ENCODE measurements at places on chromosomes 3 and 15.

DNA sequence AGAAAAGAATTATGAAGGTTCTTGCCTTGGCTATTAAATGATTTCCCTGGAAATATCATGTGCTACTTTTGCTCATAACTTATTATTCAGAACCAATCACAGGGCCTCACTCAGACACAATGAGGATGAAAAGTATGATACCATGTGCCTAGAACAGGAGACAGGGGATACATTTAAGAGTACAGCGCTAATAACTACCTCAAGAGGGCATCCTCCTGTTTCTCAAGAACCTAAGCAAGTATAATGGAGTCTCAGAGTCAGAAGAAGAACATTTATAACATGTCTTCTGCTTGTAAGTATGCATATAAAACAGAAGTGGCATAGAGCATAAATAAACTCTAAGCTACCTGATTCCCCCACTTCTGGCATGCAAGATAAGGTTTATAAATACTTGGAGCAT is 125.4 kb upstream of the MME start:
- no peak for DNase-seq

DNA sequence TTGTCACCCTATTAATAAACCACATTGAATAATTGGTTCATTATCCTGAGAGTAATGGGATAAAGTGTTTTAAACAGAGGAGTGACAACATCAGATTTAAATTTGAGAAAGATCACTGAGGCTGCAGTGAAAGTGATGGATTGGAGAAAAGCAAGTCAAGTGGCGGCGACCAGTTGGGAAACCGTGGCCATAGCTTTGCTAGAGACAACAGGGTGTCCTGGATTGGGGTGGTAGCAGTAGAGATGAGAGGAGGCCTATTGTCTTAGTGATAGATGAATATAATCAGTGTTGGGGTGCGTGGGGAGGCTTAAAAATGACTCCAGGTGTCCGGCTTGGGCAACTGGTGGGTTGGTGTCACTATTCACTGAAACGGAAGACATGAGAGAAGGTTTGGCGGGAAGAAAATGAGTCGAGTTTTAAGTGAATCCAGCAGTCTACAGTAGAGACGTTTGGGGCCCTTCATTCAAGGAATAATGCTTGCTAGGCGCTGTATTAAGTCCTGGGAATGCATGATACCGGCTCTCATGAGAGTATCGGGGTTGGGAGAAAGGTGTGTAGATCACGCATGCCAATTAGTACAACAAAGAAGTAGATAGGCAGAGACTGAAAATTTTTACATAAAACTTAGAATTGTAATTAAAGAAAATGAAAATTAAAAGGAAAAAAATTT is 819 bp downstream of the NEK4 start:
- no peak for DNase-seq

GRCh38 chr3:99969136-99969535 is 145.2 kb downstream of the FILIP1L start:
- DNase-seq, result no peak

DNA sequence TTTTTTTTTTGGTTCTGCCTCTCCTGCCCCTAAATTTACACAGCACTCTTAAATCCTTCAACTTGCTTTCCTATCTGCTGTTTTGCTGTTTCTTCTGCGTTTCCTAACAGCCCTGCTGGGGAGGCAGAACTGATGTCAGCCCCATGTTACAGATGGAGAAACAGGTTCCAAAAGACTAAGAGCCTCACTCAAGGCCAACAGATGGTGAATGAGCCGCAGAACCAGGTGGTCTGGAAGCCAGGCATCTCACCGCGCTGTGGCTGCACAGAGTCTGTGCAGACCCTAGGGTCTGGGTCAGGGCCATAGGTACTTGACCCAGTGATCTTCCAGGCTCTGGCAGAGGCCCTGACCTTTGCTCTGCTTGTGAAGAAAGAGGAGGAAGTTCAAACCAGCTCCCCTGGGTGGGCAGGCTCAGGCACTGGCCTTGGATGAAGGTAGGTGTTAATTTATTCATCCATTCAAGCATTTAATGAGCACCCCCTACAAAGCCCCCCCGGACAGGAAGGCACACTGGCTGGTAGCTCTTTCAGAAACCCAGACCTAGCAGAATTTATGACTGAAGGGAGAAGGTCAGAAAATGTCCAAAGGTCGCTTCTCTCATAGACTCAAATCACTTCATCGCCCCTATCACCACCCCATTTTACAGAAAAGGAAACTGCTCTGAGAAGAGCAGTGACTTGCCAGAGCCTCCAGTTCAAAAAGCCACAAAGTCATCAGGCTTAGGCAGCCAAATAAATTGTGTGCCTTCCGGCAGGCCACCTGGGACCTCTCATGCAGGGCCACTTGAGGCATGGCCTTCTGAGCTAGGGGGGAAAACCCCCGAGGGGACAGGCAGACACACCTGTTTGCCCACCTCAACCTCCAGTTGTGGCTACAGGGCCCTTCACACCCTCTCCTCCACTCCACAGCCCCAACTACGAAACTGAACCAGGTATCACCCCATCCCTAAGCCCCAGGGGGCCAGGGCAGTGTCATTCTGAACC is 2.7 kb downstream of the CHDH start:
- no peak for DNase-seq

GRCh38 chr15:99503411-99503810 is 62.4 kb upstream of the MEF2A start:
- DNase-seq, result no peak

DNA sequence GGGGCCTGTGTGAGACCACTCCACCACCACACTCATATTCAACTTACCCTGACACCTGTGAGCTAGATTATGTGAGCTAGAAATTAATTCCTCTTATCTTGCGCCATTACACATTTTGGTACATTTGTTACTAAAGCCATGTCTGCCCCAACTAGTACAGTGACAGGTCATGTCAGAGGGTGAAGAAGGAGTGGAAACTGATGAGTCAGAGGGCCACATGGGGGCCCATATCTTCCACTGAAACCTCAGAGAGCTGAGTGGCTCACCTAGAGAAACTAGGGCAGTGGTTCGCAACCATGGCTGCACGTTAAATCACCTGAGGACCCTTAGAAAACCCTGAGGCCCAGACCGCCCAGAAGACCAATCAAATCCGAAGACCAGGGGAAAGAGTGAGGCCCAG is 15.7 kb upstream of the MEF2A start:
- no peak for DNase-seq

DNA sequence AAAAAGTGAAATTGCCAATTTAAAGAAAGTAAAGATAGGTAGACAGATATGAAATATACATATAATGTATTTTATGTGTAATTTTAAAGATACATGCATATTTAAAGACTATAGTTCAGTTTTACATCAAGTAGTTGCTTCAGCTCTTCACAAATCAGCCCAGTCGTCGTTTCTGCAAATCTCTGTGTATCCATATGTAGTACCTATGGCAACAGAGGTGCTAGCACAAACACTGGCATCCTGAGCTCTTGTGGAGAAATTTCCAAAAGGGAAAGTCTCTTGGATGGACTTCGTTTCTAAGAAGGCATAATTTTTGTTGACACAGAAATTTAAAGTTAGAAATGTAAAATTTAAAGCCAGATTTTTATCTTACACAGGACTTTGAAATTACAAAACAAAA is 1284.7 kb downstream of the ROBO1 start:
- no peak for DNase-seq

Measured in NCI-H1417 treated with DMSO at 0.1 percent for 48 hours (cell line).